ENCODE measurements at places on chromosomes 12 and 14.
A peak's percentile ranks its signal among the peaks of the same experiment; 100 is the strongest.

- DNase-seq: no peak
Measured at GRCh38 chr14:87851190-87851589, 141.8 kb downstream of the GALC start.

GRCh38 chr14:68550338-68550715, 242.5 kb downstream of the ZFP36L1 start:
- no peak for DNase-seq

GRCh38 chr14:52950898-52951680, at the start of gene FERMT2:
FERMT2 (minus strand) TSS chr14:52951050; CDS start chr14:52950568, 482 bp downstream.
- DNase-seq: peak; percentile 67

GRCh38 chr12:82893896-82894295, 207.2 kb downstream of the TMTC2 start:
- DNase-seq: no peak

DNA sequence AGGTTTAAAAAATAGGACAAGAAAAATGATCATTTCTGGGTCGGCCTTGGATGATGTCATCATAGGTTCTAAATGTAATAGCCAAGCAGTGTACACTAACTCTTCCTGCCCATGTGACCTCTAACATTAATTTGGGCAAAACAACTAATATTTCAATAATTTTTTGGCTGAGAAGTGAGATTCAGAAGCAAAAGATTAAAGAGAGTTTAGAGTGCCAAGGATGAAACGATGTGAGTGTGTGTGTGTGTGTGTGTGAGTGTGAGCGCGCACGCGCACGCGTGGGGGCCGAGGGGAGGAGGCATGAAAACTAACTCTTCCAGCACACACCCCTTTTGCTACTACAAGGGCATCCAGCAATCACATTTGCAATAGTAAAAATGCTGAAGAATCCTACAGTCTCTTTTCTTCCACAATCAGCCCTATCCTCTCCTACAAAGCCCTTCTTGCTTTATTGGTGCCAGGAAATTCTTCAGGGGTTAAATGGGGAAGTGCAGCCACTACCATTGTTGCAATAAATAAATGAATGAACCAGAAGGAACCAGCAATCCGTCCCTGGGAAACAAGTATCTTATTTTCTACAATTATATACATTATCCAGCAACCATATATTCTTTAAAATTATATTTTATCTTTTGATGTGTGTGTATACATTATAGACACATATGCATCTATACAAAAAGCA, 52.9 kb downstream of the PEBP1 start:
- peak; percentile 59 for DNase-seq

GRCh38 chr14:39291701-39292100, 58.0 kb downstream of the MIA2 start:
- no peak for DNase-seq

- DNase-seq: no peak
Measured at GRCh38 chr12:22480016-22480415, 64.3 kb downstream of the C2CD5 start.

DNA sequence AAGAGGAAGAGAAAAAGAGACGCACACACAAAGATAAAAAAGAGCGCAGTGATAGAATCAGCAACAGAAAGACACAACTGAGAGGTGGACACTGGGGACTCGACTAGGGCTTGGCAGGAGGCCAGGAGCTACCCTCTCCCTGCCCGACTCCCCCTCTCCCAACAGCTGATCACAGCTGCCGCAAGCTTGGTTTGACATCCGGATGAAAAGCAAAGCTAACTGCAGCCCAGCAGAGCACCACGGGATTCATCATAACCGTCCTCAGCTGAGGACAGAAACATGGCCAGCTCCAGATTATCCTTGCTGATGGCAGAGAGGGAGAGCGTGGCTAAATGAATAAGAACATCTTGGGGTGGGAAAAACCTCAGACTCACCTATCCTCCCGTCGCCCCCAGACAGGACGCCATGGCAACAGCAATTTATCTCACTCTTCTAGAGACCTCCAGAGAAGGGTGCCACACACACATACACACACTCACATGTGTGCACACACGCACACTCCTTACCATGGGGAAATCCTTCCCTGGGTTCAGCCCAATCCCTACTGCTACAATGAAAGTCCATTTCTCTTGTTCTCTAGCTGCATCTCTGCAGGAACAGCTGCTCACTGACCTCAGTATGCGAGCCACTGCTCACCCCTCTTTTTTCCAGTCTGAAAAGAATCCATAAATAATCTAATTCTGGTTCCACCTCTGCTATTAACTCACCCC, 135.3 kb downstream of the NTF3 start:
- no peak for DNase-seq

DNA sequence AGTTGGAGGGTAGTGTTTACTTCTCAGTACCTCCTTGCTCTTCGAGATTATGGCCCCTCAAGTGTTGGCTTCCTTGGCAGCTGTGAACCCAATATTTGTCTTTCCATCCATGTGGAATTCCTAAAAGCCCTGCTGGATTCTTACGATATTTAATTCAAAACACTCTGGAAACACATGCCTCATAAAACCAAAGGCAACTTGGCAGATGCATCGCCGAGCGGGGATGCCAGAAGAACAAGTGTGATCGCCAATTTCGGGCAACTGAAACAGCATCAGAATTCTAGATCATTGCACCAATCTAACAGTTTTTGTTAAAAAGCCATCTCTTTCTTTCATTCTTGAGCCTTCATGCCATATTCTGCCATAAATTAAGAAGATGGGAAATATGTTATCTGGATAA, 934.4 kb downstream of the AACS start:
- no peak for DNase-seq

- DNase-seq: no peak
Measured at GRCh38 chr14:51087031-51087441, 7.9 kb downstream of the TRIM9 start.

GRCh38 chr14:70782361-70782760, 27.0 kb downstream of the MAP3K9 start:
- no peak for DNase-seq

GRCh38 chr14:36524220-36524837, 4.3 kb upstream of the NKX2-1 start:
- no peak for DNase-seq

GRCh38 chr14:73771848-73772638, 57.9 kb upstream of the PNMA1 start:
- peak; percentile 63 for DNase-seq

DNA sequence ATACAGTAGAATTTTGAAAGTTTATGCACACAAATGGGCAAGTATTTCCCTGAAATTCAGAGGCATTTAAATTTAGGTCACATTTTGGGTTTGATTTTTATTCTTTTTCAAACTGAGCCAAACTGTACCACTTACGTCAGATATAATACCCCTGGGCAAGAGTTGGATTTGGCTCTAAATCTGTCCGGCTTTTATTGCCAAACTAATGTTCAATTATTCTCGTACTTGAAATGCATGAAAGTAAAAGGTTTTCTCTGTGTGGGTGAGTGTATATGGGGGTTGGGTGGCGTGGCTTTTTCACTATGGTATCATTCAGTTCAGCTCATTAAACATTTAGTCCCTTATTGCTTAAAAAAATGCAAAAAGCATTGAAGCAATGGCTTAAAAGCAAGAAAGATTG, 55.9 kb downstream of the SLCO1C1 start:
- DNase-seq: no peak

DNA sequence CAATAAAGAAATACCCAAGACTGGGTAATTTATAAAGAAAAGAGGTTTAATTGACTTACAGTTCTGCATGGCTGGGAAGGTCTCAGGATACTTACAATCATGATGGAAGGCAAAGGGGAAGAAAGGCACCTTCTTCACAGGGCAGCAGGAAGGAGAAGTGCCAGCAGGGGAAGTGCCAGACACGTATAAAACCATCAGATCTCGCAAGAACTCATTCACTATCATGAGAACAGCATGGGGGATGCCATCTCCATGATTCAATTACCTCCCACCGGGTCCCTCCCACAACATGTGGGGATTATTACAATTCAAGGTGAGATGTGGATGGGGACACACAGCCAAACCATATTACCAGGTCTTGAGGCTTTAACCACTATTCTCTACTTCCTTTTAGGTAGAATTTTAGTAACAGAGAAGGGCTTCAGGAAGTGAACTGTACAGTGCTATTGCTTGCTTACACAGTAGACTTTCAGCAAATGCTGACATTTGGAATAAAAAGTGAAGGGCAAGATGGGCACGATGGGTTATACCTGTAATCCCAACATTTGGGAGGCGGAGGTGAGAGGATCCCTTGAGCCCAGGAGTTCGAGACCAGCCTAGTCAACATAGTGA, 40.8 kb upstream of the OR4E1 start:
- no peak for DNase-seq

- no peak for DNase-seq
Measured at GRCh38 chr12:66627270-66627987, 51.4 kb downstream of the GRIP1 start.

- peak; percentile 46 for DNase-seq
Measured at GRCh38 chr12:20950248-20950647, 139.7 kb downstream of the SLCO1B3 start.

GRCh38 chr12:45232756-45233372, 17.0 kb downstream of the ANO6 start:
- DNase-seq: no peak

DNA sequence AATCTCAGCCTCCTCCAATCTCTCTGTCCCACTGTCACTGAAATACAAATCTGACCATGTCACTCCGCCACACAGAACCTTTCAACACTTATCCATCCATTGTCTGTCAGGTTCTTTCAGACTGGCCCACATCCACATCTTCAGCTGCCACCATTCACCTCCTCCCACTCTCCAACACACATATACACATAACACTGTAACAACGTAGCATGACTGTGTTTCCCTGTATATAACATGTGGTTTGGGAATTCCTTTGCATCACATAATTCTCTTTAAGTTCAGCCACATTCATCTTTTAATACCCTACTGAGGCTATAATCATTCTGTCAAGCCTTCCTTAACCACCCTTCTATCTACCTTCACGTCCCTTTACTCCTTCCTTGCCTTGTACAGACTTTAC, 99.2 kb downstream of the PPP2R5E start:
- DNase-seq: no peak

DNA sequence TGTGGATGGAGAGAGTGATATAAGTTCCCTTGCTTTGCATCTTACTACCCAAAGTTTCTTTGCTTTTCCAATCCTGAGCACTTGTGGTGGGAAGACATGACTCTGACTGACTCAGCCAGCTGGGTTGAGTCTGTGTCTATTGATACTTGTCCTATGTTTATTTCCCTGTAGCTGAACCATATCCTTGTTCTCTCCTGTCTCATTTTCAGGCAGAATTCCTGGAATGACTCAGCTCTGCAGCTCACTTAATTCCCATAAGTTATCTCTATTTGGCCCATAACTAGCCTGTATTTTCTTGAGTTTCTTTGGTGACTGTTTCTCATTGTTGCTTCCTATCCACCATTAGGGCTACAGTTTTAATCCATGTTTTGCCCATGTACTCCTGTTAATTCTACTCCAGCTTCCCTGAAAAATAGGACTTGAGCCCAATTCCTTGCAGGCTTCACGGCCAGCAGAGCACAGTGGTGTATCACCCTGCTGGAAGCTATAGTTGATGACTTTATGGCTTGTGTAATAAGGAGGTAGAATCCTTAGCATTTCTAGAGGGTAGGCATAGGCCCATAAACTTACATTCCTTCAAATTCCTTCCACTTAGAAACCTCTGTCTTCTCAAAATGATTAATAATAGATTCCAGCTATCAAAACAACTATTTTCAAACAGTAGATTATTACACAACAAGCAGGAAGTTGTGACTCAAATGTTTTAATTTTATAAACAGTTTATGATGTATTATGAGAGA, 183.1 kb downstream of the TMTC3 start:
- DNase-seq: no peak

GRCh38 chr12:68667896-68668295, 18.9 kb upstream of the NUP107 start:
- no peak for DNase-seq

DNA sequence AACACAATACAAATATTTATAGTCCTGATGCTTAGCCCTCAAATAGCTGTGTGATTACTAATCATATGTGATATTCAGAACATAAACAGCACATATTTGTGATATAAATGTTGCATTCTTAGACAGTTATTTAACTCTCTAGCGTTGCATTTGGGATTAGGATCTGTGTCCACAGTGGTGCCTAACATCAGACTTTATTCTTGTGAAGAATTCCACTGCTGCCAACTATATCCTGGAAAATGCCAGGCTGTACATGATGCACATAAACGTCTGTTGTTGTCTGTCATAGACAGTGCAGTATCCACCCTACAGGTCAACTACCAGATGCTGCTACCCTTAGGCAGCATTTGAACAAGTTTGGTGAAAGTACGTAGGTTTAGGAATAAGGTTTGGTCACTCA, 39.0 kb downstream of the SLC38A4 start:
- DNase-seq: no peak

- no peak for DNase-seq
Measured at GRCh38 chr14:37202265-37202664, 4.5 kb downstream of the MIPOL1 start.

Data from NCI-H1694 treated with DMSO at 0.1 percent for 48 hours (cell line).